ENCODE measurements at places on chromosomes 5 and 9.

GRCh38 chr5:33494466-33494865, 53.7 kb downstream of the TARS1 start:
- no peak for DNase-seq

- no peak for DNase-seq
These were observed 112.7 kb downstream of the RORB start for GRCh38 chr9:74609671-74610405.

GRCh38 chr9:4491626-4491975, 1.3 kb downstream of the SLC1A1 start:
- no peak for DNase-seq

- DNase-seq = no peak
These were observed 284.3 kb downstream of the ARHGAP26 start for GRCh38 chr5:143054480-143054941.

GRCh38 chr5:82666312-82666711, 388.2 kb upstream of the RPS23 start:
- no peak for DNase-seq

GRCh38 chr9:99606296-99606695, 215.4 kb upstream of the NR4A3 start:
- DNase-seq = no peak

GRCh38 chr9:119792242-119792641, 423.0 kb upstream of the BRINP1 start:
- DNase-seq = no peak

GRCh38 chr5:75993183-75993582, 90.0 kb upstream of the SV2C start:
- DNase-seq = no peak

DNA sequence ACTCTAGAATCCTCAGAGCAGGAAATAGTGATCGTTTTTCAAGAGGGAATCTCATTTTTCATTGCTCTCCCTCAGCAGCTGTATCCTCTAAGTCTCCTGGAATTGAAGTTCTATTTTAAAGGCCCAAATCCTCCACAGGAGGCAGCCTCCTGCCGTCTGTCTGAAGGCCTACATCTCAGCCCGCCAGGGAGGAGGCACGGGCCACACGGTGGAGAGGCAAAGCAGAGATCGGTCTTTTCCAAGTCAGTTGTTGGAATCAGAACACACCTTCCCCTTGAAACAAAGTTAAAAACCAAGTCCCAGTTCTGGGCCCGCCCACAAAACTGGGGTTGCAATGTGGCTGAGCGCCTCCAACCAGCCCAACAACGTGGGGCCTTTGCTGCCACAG, 68.7 kb downstream of the RAPGEF1 start:
- no peak for DNase-seq

DNA sequence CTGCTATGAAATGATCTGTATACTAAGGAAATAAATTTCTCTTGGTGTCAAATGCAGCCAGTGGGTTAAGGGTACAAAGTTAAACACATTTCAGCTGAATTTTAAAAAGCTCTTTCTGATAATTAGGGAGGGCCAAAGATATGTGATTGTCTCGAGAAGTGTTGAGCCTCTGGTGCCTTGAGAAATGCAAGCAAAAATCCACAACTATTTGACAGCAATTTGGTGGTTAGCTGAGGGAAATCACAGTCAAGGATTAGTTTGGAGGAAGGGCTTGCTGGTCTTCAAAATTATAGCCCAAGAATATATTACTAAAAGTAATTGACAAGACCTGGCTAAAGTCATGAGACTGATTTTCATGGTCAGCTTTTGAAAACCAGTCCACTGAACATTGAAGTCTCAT, 255.7 kb upstream of the PPP1R2B start:
- DNase-seq = no peak

- no peak for DNase-seq
These were observed 256.8 kb upstream of the TNC start for GRCh38 chr9:115374724-115375268.

DNA sequence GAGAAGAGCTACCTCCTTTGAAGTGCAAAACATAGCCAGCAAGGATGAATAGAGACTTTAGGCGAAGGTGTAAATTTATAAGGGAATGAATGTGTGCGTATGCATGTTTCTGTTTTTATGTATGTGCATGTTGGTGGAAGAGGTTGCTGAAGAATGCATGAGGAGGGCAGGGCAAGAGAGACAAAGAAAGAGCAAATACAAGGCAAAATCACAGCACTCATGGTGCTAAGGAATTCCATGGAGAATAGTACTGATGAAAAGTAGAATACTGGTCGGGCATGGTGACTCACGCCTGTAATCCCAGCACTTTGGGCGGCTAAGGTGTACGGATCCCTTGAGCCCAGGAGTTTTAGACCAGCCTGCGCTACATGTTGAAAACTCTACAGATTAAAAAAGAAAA, 762.1 kb upstream of the PTPRD start:
- no peak for DNase-seq

DNA sequence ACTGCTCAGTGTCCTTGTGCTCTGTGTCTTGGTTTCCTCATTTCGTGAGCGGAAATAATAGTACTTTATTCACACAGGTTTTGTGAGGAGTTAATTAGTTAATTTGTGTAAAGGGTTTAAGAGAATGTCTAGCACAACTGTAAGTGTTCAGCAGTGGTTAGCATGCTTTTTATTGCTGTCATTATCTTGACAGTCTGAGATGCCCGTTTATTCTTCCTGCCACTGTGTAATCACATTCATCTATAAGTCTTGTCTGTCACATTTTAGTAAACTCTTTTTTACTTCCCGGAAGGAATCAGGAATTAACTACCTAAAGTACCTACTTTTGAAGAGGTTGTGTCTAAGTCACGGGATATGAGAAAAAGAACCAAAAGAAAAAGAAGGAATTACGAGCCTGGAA, 38.0 kb downstream of the IQGAP2 start:
- DNase-seq = no peak

- peak; percentile 14 for DNase-seq
These were observed 404.7 kb upstream of the TRPC7 start for GRCh38 chr5:136769900-136770684.

DNA sequence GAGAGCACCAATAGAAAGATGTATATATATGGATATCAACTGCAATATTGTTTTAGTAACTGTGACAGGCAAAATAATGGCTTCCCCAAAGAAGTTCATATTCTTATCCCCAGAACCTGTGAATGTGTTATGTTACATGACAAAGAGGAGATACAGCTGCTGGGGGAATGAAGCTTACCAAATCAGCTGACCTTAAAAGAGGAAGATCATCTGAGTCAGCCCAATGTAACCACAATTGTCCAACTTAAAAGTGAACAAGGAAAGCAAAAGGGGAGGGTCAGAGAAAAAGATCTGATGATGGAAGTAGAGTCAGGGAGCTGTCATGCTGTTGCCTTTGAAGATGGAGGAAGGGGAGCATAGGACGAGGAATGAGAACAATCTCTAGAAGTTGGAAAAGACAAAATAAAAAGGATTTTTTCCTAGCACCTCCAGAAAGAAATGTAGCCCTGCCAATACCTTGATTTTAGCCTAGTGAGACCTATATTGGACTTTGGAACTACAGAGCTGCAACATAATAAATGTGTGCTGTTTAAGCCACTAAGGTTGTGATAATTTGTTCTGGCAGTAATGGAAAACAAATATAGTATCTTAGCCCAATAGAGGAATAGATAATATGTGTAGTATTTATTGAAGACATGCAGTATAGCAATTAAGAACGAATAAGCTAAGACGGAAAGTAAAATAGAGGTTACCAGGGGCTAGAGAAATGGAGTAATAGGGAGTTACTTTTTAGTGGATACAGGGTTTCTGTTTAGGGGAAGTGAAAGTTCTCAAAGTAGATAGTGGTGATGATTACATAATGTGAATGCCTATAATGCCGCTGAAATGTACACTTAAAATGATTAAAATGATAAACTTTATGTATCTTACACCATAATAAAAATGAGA, 115.9 kb downstream of the PIK3R1 start:
- DNase-seq = no peak

- DNase-seq = no peak
These were observed 26.0 kb upstream of the JAK2 start for GRCh38 chr9:4959031-4959430.

DNA sequence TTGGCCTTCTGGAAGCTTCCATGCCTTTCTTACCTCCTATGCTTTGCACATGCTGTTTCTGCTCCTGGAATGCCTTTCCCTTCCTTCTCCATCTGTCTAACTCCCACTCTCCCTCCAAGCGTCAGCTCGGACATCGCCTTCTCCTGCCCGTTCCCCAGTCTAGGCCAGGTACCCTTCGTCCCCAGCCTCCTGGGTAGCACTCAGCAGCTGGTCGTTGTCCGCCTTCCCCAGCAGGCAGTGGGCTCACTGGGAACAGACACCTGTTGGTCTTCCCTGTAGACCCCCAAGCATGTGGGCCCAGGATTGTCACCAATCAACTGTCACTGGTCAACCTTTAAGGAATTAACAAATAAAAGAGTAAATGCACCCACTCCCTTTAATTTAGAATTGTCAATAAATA, 202.2 kb downstream of the RGS3 start:
- DNase-seq = no peak

DNA sequence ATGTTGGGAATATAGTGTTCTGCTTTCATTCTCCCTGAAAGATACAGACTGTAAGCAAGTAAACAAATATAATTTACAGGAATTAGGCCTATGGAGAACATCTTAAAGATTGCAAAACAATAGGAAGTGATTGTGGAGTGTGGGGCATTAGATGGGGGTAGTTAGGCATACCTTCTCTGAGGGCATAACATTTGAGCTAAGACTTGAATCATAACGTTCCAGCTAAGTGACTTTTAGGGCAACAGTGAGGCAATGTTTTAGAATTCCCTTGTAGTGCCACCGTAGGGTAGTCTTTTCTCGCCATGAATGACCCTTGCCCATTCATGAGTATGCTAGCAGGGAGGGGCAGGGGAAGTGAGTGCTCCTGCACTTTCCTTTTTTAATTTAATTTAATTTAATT, 173.3 kb downstream of the SPATA31D1 start:
- no peak for DNase-seq
